ENCODE measurements at places on chromosomes 6 and 20.

DNA sequence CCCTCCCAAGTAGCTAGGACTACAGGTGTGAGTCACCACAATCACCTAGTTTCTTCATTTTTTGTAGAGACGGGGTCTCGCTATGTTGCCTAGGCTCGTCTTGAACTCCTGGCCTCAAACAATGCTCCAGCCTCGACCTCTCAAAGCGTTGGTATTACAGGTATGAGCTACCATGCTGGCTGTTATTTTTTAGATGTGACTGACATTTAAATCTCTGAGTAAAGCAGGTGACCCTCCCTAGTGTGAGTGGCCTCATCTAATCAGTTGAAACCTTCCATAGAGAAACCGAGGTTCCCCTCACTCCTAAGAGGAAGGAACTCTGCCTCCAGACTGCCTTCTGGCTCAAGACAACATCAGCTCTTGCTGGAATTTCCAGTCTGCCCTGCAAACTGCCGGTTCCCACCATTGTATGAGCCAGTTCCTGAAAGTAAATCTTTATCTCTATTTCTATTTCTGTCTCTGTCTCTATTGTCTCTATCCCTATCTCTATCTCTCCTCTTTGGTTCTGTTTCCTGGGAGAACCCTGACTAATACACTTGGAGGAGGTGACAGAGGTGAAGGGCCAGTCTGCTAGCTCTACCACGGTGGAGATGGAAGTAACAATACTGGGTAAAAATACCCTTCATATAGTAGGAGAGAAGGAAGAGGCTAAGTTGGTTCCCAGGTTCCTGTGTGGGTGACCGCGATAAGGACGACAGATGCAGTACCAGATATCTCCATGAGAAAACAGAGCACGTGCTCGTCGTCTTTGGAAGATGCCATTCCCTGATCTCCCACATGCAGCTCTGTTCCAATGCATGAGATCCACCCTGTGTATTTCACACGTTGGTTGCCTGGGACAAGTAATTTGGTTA lies 81.0 kb downstream of the MYB start:
- peak; percentile 22 for DNase-seq

DNA sequence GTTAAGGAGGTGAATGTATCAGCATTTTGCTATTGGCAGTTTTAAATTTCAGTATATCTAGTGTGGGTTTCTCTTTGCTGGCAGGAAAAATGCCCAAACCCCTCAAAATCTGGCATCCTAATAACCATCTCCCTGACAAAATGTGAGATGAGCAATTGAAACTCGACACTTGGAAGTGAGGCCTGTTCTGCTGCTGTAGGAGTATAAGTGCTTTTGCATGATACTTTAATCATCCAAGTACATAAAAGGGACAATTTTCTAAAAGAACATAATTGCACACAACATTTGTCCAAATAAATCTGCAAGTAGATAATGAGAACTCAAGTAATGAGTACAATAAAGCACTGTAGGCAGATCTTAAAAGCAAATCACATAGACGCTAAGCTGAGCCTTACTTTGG lies 36.5 kb downstream of the LAMP5 start:
- no peak for DNase-seq

- no peak for DNase-seq
Observed at GRCh38 chr6:44701637-44702101, 314.2 kb downstream of the CDC5L start.

GRCh38 chr20:43669332-43669731 lies 2.4 kb downstream of the MYBL2 start:
- DNase-seq = no peak

DNA sequence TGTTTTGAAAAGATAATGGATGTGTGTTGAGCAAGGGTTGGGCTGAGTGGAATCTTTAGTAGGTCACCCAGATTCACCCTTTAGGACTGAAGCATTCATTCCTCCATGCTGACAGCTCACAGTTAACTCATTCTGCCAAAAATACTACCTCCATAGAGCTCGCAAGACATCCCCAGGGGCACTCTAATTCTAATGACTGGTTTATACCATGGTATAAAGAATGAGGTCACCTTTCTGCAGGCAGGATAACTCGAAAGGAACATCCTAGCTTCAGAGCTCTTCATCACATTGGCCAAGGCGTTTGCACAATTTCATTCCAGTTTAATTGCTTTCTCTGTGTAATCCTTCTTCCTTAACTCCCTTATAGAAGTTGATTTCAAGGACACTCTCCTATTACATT lies 1257.2 kb upstream of the EYS start:
- no peak for DNase-seq

Data from Kasumi-1 (cell line).